ENCODE measurements at places on chromosomes 12 and 14.
A peak's percentile ranks its signal among the peaks of the same experiment; 100 is the strongest.

GRCh38 chr12:116803013-116803736, 65.1 kb downstream of the RNFT2 start:
- DNase-seq, result no peak

DNA sequence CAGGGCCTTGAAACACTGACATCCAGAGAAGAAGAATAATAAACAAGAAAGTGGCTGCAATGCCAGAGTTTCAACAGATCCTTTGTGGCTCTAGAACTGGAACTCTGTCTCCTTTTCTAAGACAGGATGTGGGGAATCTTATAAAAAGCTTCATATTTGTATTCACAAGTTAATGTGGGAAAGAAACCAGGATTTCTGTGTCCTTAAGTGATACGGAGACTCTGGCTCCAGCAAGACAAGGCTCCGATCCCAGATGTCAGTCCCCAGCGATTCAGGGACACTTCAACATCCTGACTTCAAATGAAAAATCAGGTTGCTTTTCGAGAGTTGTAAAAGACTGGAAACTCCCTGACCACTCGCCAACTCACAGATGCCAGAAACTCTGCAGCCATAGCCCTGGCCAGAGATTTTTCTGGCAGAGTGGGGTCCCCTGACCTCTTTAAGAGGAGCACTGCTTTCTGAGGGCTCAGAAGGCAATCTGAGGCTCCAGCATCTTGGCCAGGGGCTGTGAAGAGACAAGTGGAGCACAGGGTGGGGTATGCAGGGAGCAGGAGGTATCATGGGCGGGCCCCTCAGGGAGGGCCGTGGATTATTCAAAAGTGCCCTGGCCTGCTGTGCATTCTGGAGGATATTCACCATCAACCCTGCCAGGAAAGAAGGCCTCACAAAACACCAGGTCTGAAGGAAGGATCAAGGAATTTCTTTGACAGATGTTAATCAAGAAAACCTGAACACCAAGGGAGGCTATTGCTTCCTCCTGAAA, 53.3 kb downstream of the TMX1 start:
- DNase-seq, result no peak

DNA sequence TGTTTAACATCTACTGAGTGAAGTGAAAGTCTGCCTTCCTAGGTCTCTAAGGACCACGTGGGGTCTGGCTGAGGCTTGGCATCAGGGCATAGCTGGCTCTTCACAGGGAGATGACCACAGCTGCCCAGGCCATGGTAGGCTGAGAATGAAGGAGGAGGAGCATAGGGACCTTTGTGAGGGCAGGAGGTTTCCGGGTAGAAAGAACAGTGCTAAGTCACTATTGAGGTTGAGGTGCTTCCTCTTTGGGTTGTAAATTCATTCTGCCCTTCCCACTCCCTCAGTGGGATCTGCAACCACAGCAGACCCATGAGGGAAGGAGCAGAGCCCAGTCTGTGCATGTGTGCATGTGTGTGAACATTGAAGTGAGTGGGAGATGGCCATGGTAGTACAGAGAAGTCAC, 909.6 kb downstream of the VRK1 start:
- DNase-seq, result no peak

- no peak for DNase-seq
These were observed 117.1 kb downstream of the RTN1 start for GRCh38 chr14:59753512-59753911.

- no peak for DNase-seq
These were observed 15.6 kb downstream of the TSPAN9 start for GRCh38 chr12:3092764-3093163.

DNA sequence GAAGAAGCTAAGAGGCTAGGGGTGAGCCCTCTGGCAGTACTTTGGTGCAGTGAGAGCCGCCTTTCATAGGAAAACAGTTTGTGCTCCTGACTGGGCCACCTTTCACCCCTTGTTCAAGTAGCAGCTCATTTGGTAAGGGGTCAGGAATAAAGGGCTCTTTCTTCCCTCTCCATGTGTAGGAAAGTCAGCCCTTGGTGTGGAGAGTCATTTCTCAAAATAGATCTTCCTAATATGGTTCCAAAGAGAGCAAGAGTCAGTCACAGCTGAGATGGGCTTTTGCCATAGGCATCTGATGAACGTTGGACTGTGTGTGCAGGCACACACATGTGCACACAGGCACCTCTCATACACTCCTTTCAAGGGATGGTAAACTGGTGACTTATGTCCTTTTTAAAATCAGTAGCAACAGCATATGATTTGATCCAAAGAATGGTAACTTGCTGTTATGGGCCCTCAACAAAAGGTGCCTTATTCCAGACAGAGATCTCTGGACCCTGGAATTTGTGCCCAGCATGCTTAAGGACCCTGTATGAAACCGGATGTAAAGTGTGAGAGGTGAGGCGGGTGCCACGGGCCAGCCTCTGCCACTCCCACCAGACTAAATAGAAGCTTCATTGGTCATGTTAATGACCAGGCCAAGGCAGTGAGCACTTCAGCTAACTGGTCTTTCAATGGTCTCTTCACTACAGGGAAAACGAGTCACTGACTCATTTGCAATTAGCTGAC, 16.7 kb upstream of the RIC8B start:
- no peak for DNase-seq

DNA sequence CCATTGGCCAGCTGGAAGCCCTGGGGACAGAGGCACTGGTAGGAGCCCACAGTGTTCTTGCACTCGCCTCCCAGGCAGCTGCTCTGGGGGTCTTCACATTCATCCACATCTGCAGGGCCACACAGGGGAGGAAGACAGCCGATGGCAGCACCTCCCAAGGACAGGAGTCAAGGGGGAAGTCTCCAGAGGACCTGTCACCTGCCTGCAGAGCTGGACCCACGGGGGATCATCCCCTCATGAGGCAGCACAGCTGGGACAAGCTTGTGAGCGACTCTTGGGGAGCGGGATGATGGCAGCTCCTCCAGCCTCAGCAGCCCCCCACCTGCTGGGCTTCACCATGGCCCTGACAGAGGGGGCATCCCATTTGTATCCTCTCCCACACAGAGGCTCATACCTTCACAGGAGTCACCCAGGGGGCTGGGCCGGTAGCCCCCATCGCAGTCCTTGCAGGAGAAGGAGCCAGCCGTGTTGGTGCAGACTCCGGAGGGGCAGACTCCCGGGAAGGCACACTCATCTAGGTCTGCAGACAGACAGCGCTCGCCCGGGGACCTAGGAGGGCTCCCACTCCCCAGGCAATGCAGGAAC, 15.4 kb downstream of the ISCA2 start:
- no peak for DNase-seq

DNA sequence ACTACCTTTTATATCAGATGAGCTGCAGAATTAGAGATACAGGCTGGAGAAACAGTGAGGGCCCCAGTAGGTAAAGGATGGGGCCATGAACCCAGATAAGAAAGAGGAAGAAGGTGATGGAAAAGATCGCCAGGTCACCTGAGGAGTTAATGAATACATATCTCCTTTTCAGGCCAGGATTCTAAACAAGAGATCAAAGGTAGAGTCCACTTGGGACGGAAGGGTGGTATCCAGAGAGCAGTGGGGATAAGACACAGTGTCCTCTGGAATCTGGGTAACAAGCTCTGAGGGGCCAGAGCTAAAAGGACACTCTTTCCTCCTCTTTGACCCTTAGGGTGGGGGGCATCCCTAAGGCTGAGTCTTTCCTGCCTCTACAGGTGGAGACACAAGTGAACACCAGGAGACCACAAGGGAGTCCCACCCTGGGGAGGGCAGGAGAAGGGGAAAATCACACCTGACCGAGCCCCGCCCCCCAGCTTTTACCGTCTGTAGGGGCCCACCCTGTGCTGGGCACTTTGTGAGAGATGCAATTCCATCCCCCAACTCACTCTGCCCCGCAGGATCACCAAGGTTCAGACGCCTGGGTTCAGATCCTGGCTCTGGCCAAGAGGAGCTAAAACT, 27.3 kb downstream of the SERPINA1 start:
- DNase-seq, result no peak

- DNase-seq, result no peak
These were observed 358.0 kb downstream of the TMTC2 start for GRCh38 chr12:83044736-83045135.

- peak; percentile 8 for DNase-seq
These were observed 244.5 kb upstream of the LRFN5 start for GRCh38 chr14:41362139-41362538.

- no peak for DNase-seq
These were observed 48.6 kb downstream of the NKX2-1 start for GRCh38 chr14:36471431-36471830.

DNA sequence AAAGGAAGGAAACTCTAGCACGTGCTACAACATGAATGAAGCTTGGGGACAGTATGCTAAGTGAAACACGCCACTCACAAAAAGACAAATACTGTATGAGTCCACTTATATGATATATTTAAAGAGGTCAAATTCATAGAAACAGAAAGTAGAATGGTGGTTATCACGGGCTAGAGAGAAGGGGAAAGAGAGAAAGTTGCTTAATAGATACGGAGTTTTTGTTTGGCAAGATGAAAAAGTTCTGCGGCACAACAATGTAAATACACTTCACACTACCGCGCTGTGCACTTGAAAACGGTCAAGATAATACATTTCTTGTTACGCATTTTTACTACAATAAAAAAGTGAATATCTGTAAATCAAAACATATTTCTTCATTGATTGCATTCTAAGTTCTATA, 37.3 kb downstream of the FBLN5 start:
- DNase-seq, result no peak

DNA sequence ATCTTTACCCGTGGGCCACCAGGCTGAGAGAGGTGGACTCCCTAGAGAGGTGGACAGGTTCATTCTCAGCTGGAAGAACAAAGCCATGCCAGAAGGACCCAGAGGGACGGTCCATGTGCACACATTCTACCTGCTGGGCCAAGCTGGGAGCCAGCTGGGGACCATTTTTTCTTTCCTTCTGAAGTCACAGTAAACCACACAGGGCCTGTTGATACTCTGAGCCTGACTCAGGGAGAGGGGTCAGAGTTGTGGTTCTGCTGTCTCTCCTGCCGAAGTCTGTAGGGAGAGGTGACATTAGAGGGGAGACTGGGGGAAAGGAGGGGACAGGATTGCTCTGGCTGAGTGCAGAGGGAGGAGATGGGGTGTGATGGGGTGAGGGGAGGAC, 148.6 kb downstream of the TSPAN9 start:
- peak; percentile 39 for DNase-seq

- DNase-seq, result no peak
These were observed 54.0 kb downstream of the CPSF2 start for GRCh38 chr14:92175811-92176210.

DNA sequence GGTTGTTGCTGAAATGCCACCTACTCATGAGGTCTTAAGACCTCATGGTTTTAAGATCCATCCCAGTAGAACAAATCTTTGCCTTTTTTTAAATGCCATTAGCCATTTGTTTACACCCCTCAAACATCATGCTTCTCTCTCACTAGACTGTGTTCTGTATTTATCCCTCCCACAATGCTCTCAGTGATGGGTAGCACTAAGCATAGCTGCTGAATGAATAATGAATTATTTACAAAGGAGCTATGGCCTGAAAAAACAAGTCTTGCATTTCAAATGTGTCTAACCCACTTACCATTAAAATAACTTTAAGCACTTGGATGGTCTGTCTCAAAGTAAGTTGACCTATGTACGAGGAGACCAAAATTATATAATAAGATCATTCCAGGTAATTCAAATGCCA, 334.5 kb downstream of the PAWR start:
- DNase-seq, result no peak

- DNase-seq, result peak; percentile 71
These were observed 687 bp upstream of the RPS29 start for GRCh38 chr14:49586673-49587460.

- DNase-seq, result peak; percentile 54
These were observed 45.4 kb downstream of the PSMA6 start for GRCh38 chr14:35337269-35338255.

DNA sequence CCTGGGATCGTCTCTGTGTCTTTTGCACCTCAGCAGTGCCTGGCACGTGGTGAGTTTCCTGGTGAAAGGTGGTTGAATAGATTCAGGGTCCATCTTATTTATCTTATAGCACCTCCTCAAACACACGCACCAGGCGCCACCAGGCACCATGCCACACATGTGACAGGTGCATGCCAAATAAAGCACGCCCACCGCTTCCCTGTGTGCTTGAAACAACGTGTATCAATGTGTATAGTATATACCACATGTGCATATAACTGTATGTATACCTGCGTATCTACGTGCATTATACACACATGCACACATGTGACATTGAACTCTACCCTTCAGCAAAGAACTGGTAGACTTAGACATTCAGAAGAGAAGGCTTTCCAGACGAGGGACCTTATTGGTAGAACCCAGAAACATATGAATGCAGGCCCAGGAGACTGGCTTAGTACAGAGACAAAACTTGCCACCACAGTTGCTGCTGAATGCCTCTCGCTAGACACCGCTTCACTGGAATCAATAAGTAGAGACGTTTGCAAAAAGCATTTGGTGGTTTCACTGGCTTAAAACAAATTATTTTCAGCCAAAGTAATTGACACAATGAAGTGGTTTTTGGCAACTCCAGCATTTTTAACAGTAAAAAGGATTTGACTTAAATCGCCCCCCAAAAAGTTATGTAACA, 10.0 kb downstream of the EML1 start:
- no peak for DNase-seq

- DNase-seq, result no peak
These were observed 389.9 kb upstream of the GARIN6 start for GRCh38 chr12:99257672-99258071.

- peak; percentile 53 for DNase-seq
These were observed 20.6 kb downstream of the CNIH1 start for GRCh38 chr14:54420478-54421142.

DNA sequence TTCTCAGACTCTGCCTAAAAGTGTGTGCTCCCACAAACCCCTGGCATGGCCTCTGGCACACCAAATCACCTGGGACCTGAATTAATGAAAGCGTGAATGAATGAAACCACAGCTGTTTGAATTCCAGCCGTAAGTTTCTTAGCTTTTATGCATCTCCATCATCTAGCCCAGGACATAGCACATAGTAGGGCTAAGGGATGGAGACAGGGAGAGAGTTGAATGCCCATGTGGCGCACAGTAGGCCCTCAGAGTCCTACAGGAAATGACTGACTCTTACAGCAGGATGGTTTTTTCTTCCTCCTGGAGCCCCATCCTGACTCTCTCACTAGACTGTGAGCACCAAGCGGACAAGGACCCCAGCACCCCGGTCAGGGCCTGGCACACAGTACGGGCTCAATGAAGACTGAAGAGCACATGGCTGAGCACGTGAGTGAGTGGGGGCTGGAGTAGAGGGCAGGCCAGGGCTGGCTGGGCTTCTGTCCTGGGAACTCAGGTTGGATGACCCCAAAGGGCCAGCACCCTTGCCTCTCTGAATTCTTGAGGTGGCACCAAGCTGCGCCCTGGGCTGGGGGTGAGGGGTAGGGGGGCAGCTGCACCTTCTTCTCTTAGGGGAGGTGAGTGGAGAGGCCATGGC, 351.3 kb downstream of the MED13L start:
- no peak for DNase-seq

DNA sequence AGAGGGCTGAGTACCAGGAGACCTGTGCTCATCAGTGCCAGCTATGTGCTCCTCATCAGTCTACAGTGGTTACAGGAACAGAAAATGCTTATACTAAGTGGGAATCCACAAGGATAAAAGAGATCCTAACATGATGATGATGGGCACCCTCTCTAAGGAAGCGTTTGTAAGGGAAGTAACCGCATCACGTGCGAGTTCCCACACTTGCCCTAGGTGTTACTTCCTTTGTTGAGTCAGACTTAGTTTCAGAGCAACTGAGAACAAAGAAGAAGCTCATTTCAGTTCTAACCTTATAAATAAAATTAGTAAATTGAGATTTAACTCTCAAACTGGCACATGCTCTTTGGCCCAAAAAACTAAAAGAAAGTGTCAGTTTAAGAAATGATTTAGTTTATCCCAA, 956.4 kb upstream of the TMEM132C start:
- DNase-seq, result no peak
